ENCODE measurements at places on chromosomes 12 and 14.

- DNase-seq: no peak
Measured at GRCh38 chr12:51846271-51846691, 2.2 kb downstream of the FIGNL2 start.

GRCh38 chr14:60651086-60651795, 2.0 kb upstream of the SIX1 start:
- no peak for DNase-seq

- DNase-seq: no peak
Measured at GRCh38 chr12:41466300-41466699, 278.2 kb downstream of the PDZRN4 start.

- DNase-seq: no peak
Measured at GRCh38 chr14:67428501-67429031, 16.6 kb upstream of the PLEK2 start.

DNA sequence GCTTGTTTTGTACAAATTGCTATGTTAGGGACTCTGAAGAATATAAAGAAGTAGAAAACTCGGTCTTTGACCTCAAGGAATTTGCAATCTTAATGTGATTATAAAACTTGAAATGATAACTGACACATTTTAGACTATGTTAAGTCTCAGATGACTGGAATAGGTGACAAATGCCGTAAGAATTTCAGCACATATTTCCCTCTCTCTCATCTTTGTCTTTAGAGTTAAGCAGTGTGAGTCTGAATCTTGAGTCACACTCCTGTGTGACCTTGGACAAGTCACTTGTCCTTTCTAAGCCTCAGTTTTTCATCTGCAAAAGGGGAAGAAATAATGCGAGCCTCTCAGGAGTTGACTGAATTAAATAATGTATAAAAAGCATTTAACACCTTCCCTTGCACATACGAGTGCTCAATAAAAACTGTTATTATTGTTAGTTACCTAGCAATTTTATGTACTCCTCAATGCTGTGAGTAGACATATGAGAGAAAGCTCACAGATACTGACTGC, 103.7 kb downstream of the DYRK2 start:
- no peak for DNase-seq

DNA sequence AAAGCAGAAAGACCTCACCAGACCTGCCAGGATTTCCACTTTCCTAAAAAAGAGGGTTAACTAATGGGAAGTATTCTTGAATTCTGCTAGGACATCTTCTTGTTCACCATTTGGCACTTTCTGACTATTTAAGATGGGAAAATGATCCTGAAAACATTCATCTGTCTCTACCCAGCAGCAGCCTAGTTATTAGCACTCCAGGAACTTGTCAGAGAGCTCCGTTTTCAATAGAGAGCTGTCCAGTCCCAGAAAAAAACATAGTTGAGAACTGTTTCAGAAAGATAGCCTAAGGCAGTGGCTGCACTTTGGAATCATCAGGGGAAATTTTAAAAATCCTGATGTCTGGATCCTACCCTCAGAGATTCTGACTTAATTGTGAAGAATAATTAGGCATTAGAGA, 22.1 kb upstream of the CEP83 start:
- no peak for DNase-seq

DNA sequence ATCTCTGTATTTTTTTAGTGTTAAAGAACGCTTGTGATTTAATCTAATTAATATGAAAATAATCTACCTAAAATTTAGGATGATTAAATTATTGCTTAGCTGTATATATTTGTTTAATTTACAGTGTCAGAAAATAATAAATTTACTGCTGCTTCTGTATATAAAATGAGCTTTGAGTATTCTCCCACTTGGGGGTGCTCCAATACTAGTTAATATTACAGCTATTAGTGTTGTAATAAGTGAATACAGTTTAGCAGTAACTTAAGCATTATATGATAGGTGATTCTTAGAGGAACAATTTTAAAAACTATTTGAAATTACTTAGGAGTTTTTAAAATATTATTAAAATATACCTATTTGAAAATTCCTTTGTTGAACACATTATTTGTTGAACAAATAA, 62.2 kb downstream of the PAPOLA start:
- no peak for DNase-seq

DNA sequence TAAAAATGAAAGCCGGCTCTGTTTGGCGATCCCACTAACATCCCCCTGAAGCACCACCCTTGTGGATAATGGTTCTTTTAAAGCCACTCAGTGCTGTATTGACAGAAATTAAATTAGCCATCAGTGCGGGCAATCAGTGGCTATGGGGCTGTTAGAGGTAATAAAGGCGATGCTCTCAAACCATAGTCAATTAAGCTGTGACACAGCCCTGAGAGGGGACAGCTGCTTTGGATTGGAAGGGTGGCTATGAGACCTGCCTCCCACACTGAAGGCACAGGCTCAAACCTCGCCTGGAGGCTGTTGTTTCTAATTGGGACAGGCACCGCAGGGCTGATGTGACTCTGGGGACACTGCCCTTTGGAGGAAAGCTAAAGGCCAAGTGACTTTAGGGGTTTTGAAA, 562.2 kb downstream of the VRK1 start:
- DNase-seq: no peak

DNA sequence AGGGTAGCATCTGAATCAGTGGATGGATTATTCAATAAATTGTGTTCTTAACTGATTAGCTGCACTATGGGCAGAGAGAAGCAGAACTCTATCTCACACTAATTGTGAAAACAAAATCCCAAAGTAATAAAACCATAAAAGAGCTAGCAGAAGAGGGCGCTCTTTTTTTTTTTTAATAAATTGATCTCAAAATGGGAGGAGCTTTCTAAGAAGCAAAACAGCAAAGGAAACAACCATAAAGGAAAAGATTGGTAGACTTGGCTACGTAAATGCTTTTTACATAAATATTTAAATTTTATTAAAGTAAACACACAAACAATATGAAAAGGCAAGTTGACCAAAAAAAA, 1.5 kb upstream of the TM7SF3 start:
- no peak for DNase-seq

DNA sequence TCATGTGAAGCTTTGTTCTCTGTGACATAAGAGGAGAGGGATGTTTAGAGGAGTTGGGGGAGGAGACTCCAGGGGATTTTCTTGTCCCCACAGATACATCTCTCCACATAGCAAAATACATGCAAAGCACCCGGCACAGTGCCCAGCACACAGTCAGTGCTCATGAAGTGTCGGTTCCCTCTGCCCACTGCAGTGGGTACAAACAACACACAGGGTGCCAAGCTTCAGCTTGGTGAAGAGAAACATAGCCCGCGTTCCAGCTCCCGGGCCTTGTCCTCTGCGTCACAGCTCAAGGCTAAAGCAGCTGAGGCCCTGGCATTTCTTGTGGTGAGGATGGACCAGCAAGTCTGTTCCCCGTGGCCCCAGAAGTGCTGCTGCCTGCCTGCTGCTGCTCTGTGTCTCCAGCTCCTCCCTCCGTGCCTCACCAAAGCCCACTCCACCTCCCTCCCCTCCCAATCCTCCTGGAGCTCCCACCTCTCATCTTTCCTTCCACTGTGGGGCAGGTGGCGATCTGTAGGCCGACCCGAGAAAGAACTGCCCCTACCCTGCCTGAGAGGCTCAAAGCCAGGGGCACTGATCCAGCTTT, 57.0 kb upstream of the FKBP4 start:
- no peak for DNase-seq

DNA sequence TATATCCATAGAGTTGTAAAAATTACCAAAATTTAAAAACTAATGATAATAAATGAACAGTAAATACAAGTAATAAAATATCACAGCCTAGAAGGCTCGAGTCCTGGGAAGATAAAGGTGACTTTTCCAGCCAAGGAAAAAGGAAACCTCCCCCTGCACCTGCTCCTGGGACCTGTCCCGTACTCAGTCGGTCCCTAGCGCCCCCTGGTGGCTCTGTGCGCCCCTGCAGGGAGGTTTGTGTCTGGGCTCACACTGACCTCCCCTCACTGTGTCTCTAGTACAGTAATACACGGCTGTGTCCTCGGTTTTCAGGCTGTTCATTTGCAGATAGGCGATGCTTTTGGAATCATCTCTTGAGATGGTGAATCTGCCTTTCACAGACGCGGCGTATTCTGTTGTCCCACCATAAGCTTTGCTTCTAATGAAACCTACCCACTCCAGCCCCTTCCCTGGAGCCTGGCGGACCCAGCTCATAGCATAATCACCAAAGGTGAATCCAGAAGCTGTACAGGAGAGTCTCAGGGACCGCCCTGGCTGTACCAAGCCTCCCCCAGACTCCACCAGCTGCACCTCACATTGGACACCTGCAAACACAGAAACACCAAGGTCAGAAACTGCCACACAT, 1030.4 kb downstream of the TMEM121 start:
- no peak for DNase-seq

GRCh38 chr14:49463146-49463545, 123.0 kb downstream of the RPS29 start:
- no peak for DNase-seq

DNA sequence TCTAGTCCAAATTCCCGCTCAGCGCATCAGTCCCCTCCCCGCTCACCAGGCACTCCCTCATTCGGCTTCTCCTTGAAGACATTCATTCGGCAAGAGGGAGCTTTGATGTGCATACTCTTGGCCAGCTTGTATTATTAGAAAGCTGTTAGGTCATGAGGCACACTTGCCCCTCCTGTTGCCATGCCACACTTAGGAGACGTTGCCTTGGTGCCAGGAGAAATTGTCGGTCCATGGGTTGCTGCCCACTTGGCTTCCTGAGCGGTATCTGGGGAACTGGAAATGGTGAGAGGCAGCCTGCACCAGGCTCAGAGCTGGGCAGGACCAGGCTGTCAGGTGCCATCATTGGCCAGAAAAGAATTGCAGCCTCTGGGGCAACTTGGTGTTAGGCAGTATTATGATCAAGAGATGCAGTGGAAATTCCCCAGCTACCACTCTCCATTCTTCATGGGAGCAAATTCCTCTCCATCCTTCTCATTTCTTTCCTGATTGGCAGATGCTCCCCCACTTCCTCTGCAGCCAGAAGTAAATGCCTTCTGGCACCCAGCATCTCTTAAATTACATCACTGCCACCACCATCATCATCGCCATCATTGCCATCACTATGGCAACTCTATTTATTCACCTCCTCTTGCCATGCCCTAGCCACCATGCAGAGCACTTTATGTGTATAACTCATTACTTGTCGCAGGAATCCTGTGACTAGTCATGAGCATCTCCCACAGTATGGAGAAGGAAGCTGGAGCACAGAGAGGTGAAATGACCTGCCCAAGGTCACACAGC, 12.4 kb downstream of the CABP1 start:
- DNase-seq: no peak

DNA sequence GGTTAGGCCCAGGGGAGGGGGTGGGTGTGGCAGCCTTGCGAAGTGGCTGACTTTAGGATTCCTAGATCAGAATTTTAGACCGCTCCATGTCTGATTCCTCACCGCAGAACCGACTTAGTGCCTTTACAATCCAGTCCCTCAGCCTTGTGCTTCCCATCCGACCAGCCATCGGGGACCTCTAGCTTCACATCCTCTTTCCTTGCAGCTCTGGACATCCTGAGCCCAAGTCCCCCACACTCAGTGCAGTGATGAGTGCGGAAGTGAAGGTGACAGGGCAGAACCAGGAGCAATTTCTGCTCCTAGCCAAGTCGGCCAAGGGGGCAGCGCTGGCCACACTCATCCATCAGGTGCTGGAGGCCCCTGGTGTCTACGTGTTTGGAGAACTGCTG, 557 bp downstream of the COPS7A start:
- DNase-seq: no peak

DNA sequence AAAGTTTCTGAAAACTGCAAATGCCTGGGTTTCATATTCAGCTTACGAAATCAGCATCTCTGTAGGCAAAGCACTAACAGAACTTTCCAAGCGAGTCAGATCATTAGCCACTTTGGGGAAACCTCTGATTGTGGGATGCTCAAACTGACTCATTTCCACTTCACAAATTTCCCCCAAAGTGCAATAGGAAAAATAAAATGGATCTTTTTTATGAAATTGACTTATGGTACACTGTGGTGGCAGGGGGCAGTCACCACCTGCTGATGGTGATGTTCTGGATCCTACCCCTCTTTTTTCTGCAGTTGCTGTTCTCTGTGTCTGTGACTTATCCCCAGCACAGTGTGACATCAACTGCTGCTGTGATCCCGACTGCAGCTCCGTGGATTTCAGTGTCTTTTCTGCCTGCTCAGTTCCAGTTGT, 5.6 kb downstream of the TCTN1 start:
- DNase-seq: no peak

DNA sequence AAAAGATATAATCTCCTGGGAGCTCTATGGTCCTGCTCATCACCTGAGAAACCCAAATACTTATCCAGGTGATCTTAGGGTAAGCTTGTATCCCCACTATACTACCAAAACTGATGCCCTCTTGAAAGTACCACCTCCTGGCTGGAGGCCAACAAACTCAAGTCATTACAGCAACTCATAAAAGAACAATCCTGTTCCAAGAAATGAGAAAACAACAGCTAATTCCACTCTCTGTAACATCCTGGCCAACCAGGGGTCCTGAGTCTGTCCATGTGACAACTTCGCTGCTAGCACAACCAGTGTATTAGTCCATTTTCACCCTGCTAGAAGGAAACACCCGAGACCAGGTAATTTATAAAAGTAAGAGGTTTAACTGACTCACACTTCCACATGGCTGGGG, 190.0 kb upstream of the BMP4 start:
- no peak for DNase-seq

- no peak for DNase-seq
Measured at GRCh38 chr12:91835693-91836092, 310.0 kb downstream of the BTG1 start.

DNA sequence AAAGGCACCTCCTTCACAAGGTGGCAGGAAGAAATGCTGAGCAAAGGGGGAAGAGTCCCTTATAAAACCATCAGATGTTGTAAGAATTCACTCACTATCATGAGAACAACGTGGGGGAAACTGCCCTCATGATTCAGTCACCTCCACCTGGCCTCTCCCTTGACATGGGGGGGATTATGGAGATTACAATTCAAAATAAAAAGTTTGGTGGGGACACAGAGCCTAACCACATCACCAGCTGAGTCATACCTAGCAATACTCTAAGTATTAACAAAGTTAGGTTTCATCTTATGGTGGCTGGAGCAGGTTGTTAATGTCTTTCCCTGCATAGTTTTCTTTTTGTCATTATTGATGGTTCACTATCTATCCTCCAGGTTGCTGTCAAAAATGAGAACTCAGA, 113.2 kb upstream of the PPFIA2 start:
- DNase-seq: no peak

DNA sequence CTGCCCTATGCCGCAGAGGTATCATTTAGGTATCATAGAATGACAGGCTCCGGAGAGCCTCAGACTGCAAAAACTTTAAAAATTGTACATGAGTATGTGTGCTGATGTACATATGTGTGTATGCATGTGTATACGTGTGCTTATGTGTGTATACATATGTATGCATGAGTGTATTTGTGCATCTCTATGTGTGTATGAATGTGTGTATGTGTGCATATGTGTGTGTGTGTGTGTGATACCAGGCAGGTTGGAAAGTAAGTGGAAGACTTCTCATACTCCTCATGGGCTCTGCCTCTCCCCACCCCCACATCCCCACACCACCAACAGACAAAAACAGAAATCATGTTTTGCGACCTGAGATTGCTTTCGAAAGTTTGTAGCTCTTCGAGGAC, 621 bp upstream of the TMEM117 start:
- no peak for DNase-seq

GRCh38 chr12:116165036-116165425, 112.5 kb downstream of the MED13L start:
- no peak for DNase-seq

GRCh38 chr12:112468046-112468445, 49.3 kb downstream of the PTPN11 start:
- no peak for DNase-seq

GRCh38 chr14:31060253-31060875, 34.2 kb upstream of the STRN3 start:
- DNase-seq: no peak
